ENCODE measurements at places on chromosomes 3 and 15. TPM values are rescaled to one million over a fixed set of nuclear protein-coding genes. Genes with fewer than 3 reads are reported as not detected.

GRCh38 chr3:44870375-44871061 lies 3.9 kb upstream of the TGM4 start:
- H3K27me3 ChIP-seq = no peaks in the 10 kb centered on the region

- no peak overlapping the region for H3K27ac ChIP-seq
- H3K4me1 ChIP-seq = no peaks in the 10 kb centered on the region
- no peak for DNase-seq
- H3K27me3 ChIP-seq = peaks cover 7% of the 10 kb centered on the region
- H3K4me3 ChIP-seq = no peak overlapping the region
Measured at GRCh38 chr15:49674370-49674769, 53.5 kb downstream of the DTWD1 start.

DNA sequence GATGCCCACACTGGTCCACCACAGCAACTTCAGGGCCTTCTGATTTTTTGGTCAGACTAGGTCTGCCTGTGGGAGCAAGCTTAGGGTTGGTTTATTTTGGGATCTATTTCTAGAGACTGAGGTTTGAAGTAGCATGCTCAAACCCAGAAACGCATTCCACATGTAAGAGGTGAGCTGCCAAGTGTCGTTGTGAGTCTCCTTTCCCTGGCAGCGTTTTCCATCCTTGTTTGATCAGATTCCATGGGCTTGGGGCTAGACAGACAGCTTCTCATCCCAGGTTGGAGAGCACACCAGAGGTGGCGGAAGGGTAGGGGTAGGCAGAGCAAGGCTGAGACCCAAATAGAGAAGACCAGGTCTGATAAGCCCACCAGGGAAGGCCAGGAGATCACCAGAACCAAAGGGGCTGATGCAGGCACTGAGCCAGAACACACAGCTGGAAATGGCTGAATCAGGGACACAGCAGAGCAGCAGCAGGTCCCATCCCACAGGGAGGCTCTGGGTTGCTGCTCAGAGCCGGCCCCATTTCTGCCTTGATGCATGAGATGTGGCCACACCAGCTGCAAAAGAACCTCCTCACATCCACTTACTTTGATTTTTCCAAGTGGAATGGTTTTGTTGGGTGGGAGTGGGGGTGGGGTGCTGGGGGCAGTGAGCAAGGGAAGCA lies 186.8 kb downstream of the THSD4 start:
- H3K27me3 ChIP-seq = peaks cover 2% of the 10 kb centered on the region
- no peak for DNase-seq
- no peaks in the 10 kb centered on the region for H3K4me1 ChIP-seq
- H3K4me3 ChIP-seq = no peak overlapping the region

DNA sequence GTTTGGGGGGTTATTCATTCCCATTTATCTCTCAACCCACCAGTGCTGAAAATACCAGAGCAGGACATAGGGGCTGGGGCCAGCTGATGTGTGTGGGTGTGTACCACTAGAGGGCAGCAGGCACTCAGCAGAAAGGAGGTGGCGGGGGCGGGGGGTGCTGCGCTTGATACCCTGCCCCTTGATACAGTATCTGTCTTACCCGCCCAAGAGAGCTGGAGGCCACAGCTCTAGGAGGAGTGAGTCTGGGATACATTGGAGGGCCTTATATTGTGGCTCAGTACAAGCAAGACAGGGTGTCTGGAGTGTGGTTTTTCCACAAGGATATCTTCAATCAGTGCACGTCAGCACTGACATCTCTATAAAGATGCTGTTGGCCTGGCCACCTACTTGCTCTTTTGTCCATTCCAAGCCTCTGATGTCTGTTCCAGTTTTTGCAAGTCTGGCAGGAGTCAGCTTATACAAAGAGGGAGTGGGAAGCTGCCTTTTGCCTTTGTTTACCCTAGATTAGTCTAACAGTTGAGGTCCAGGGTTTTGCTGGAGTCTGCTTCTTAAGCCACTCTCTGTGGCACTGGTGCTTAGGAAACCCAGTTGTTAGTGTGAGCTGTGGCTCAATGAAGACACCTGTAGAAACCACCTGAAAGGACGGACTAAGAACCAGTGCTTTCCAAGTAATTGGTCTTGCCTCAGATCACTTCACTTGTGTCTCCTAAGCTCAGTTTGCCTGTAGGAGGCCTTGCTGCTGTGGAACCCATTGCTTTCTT lies 1.5 kb upstream of the RBM15B start:
- H3K27me3 ChIP-seq = no peaks in the 10 kb centered on the region
- no peak overlapping the region for H3K27ac ChIP-seq
- H3K36me3 ChIP-seq = peaks cover 46% of the 10 kb centered on the region
- peaks cover 71% of the 10 kb centered on the region for H3K4me1 ChIP-seq
- H3K4me3 ChIP-seq = no peak overlapping the region

GRCh38 chr3:129989414-129989813 lies 14.9 kb downstream of the TRH start:
- no peak overlapping the region for H3K27ac ChIP-seq
- DNase-seq = no peak
- H3K36me3 ChIP-seq = no peaks in the 10 kb centered on the region
- H3K27me3 ChIP-seq = peaks cover 2% of the 10 kb centered on the region
- H3K4me1 ChIP-seq = no peaks in the 10 kb centered on the region

DNA sequence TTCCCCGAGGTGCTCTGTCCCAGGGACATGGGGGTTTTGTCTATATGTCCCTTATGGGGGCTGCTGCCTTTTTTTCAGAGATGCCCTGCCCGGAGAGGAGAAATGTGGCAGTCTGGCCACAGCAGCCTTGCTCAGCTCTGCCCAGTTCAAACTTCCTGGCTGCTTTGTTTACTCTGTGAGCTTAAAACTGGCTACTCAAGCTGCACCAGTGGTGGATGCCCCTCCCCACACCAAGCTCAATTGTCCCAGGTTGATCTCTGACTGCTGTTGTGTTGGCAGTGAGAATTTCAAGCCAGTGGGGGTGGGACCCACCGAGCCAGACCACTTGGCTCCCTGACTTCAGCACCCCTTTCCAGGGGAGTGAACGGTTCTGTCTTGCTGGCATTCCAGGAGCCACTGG lies 188.9 kb downstream of the STXBP5L start:
- DNase-seq = no peak
- H3K27ac ChIP-seq = no peak overlapping the region
- H3K36me3 ChIP-seq = no peaks in the 10 kb centered on the region
- H3K4me3 ChIP-seq = no peak overlapping the region

DNA sequence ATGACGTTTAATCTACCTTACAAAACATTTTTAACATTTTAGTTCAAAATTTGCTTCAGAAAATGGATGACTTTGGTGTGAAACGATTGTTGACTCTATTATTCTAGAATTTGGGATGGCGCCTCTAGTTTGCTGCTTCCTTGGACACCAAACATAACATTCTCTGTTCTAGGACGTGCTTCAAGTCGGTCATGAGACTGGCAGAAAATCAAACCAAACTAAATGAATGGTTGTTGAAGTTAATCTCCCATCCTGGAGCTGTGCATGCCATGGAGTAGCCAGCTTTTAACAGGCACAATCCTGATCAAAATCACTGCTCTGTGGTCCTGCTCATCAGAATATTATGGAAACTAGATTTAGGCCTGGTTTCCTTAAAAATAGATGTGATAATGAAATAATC lies 9.6 kb upstream of the LRRFIP2 start:
- H3K27ac ChIP-seq = no peak overlapping the region
- no peaks in the 10 kb centered on the region for H3K36me3 ChIP-seq
- peaks cover 10% of the 10 kb centered on the region for H3K4me1 ChIP-seq
- no peak for DNase-seq

GRCh38 chr3:151733613-151734012 lies at the start of gene AADACL2:
Gene AADACL2, plus strand, starts transcription at chr3:151733927. Its CDS starts 109 bp downstream, at chr3:151734036.
- H3K27me3 ChIP-seq = no peaks in the 10 kb centered on the region
- H3K4me3 ChIP-seq = no peak within 1 kb of the TSS
- H3K36me3 ChIP-seq = no peaks in the 10 kb centered on the region
- no peak within 1 kb of the TSS for H3K27ac ChIP-seq
- H3K4me1 ChIP-seq = no peaks in the 10 kb centered on the region

- no peak for DNase-seq
- no peaks in the 10 kb centered on the region for H3K4me1 ChIP-seq
- no peaks in the 10 kb centered on the region for H3K36me3 ChIP-seq
- H3K27me3 ChIP-seq = no peaks in the 10 kb centered on the region
- no peak overlapping the region for H3K27ac ChIP-seq
Measured at GRCh38 chr3:189419038-189419437, 212.2 kb upstream of the TP63 start.

DNA sequence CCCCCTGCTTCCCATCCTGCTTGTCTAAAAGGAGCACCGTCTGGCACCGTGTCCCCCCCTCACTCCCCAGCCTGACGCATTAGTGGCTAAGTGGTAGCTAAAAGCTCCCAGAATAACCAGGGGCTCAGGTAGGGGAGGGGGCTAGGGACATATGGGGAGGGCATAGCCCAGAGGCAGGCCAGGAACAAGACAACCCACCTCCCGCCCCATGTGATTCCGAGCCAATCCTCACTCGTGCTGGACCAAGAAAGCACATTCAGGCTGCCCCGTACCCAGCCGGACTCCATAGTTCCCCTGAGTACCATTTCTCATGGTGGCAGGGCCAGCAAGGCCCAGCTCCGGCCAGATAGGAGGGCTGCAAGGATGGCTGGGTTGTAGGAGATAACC lies 11.5 kb downstream of the SEMA7A start:
- no peak for DNase-seq
- peaks cover 60% of the 10 kb centered on the region for H3K4me1 ChIP-seq
- H3K4me3 ChIP-seq = no peak overlapping the region
- no peaks in the 10 kb centered on the region for H3K27me3 ChIP-seq

- no peaks in the 10 kb centered on the region for H3K4me1 ChIP-seq
- H3K36me3 ChIP-seq = peaks cover 10% of the 10 kb centered on the region
- no peak overlapping the region for H3K27ac ChIP-seq
- H3K4me3 ChIP-seq = no peak overlapping the region
Measured at GRCh38 chr15:100208921-100209603, 132.7 kb downstream of the ADAMTS17 start.

DNA sequence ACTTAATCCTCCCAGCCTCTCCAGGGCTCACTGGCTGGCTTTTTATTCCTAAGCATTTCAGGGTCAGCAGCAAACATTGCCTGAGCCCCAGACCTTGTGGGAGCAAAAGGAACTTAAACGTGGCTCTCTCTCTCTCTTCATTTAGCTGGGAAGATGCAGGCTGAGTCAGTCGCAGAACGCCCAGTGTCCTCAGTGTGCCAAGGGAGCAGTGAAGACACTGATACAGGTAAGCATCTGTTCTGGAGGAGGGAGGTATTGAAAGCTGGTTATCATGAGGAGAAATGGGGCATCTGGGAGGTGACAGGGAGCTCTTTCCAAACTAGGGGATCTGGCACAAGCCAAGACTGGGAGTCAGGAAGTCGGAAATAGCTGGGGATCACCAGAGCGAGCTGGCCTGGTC lies 4.3 kb downstream of the RHOV start:
- no peak overlapping the region for H3K4me3 ChIP-seq
- no peak overlapping the region for H3K27ac ChIP-seq
- H3K27me3 ChIP-seq = peaks cover 8% of the 10 kb centered on the region
- H3K4me1 ChIP-seq = peaks cover 15% of the 10 kb centered on the region

- no peak overlapping the region for H3K27ac ChIP-seq
- no peak for DNase-seq
- H3K4me3 ChIP-seq = no peak overlapping the region
- no peaks in the 10 kb centered on the region for H3K36me3 ChIP-seq
- peaks cover 4% of the 10 kb centered on the region for H3K4me1 ChIP-seq
- H3K27me3 ChIP-seq = no peaks in the 10 kb centered on the region
Measured at GRCh38 chr3:37964716-37965115, 25.9 kb upstream of the VILL start.

DNA sequence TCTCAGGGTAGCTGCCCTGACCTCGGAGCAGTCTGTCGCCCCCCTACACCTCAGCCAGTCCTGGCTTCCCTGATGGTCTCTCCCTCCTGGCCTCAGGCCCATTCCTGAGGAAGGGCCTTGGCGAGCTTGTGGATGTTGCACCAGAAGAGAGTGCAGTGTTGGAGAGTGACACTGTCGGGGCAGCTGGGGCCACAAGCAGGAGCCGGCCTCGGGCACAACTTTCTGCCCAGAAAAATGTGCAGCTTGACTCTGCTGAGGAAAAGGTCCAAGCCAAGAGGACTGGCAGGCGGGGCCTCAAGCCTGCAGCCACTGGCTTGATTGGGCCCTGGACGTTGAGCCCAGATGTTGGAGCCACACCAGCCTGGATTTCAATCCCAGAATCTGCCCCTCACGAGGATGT lies 12.8 kb downstream of the HEMK1 start:
- H3K27ac ChIP-seq = no peak overlapping the region
- peaks cover 44% of the 10 kb centered on the region for H3K36me3 ChIP-seq
- no peaks in the 10 kb centered on the region for H3K27me3 ChIP-seq
- no peak for DNase-seq

The C3orf18 gene
- 3.1 TPM for total RNA-seq

Measured in activated naive CD4-positive, alpha-beta T cell treated with anti-CD3 and anti-CD28 coated beads for 36 hours (primary cell).